NCI-H1092 (cell line): ENCODE measurements at places on chromosomes 11 and 22.

DNA sequence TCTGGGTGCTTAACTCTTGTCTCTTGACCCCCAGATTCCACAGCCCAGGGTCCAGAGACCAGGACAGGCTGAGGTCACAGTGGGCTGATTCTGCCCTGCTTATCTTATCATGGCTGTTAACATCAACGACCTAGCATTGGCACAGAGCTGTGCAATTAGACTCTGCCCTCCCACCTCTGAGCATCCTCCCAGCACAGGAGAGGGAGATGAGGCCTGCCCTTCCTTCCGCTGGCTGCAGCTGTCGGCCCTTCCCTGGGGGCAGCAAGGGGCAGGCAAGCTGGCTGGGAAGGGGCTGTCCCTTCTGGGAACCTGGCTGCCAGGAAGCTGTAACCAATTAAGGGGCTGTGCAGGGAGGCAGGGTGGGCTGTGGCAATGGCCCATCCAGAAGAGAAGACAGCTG, 22.5 kb downstream of the LRRC10B start:
- DNase-seq: no peak

GRCh38 chr22:28143241-28143865, 224.3 kb upstream of the PITPNB start:
- DNase-seq: no peak

- no peak for DNase-seq
Measured at GRCh38 chr11:113977071-113977490, 2.2 kb downstream of the HTR3A start.

- peak; percentile 84 for DNase-seq
Measured at GRCh38 chr11:34160049-34160721, 54.8 kb downstream of the NAT10 start.

DNA sequence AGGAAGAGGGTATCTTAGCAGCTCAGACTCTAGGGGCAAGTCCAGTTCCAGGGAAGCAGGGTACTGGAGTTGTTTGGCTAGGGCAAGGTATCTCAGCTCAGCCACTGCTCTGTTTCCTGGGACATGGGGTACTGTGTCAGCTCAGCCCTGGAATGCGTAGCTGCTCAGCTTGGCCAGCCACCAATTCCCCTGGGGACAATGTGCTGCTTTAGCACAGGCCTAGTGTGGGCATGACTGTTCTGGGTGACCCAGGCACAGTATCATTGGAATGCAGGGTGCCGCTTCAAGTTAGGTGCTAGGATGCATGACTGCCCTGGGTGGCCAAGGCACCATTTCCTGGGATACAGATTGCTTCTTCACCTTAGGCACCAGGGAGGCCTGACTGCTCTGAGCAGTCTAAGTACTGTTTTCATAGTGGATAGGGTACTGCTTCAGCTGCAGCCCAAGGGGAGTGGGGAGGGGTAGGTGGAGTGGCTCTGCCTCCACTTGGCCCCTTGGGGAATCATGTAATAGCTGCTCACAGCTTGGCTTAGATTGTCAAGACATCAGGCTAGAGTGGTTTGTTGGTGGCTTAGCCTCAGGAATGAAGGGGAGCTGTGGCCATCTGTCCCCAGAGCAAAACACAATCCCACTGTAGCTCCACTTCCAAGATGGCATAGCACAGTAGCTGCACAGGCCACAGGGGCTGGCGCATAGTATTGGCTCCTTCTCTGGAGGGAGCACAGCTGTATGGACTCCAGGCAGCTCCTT, 36.0 kb downstream of the MADD start:
- DNase-seq: no peak
